ENCODE measurements at places on chromosomes 16 and 17. TPM values are rescaled to one million over a fixed set of nuclear protein-coding genes. Genes with fewer than 3 reads are reported as not detected.

GRCh38 chr17:17538417-17539391 is 42.5 kb upstream of the RASD1 start:
- DNase-seq, result no peak

CCL7 gene
- not detected for total RNA-seq

DNA sequence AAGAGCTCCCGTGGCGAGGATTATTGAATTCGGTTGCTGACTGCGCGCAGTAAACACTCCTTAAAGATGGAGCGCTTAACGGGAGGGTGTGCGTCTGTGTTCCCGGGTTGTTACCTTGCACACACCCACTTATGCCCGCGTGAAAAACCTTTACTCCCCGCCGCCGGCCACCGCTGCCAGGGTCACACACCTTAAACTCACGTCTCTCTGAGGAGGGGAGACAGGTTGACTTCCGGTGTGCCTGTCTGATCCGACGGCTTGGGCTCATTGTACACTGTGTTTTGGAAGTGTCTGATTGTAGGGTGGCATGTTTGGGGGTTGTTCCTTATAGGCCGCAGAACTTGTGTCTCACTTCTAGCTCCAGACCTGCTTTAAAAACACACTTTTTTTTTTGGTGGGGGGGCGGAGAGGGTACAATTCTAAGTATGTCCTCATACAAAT is 66.8 kb downstream of the KPNA2 start:
- no peak for DNase-seq

ABCA10 gene
- 0.47 TPM for total RNA-seq

SLC35G6 gene
- not detected for total RNA-seq

GRCh38 chr17:45775148-45775547 is 9.0 kb upstream of the CRHR1 start:
- no peak for DNase-seq

KRTAP2-3 gene
- total RNA-seq, result not detected

GRCh38 chr17:50911890-50912289 is 45.7 kb upstream of the TOB1 start:
- DNase-seq, result no peak

C16orf96 gene
- not detected for total RNA-seq

- DNase-seq, result no peak
These were observed 101.2 kb downstream of the FTO start for GRCh38 chr16:53805113-53805512.

DNA sequence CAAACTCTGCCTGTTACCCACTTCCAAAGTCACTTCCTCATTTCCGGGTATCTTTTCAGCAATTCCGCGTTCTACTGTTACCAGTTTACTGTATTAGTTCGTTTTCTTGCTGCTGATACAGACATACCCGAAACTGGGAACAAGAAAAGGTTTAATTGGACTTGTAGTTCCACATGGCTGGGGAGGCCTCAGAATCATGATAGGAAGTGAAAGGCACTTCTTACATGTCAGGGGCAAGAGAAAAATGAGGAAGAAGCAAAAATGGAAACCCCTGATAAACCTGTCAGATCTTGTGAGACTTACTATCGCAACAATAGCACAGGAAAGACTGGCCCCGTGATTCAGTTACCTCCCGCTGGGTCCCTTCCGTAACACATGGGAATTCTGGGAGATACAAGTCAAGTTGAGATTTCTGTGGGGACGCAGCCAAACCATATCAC is 30.9 kb downstream of the PAFAH1B1 start:
- peak; percentile 84 for DNase-seq

DNA sequence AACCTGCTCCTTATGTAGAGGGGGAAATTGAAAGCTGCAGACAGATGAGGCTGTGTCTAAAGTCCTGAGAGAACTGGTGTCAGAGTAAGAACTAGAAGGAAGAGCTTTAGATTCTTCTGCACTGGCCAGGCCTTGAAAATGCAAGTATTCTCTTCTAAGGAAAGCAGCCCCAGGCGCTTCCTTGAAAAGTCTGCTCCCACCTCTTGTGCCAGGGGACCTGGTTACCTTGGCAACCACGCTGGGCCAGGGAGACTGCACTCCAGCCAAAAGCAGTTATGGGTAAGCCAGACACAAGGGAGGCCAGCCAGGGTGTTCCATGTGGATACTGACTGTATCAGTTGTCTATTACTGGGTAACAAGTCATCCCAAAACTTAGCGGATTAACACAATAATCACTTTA is 228.6 kb upstream of the SDK2 start:
- DNase-seq, result no peak

DNA sequence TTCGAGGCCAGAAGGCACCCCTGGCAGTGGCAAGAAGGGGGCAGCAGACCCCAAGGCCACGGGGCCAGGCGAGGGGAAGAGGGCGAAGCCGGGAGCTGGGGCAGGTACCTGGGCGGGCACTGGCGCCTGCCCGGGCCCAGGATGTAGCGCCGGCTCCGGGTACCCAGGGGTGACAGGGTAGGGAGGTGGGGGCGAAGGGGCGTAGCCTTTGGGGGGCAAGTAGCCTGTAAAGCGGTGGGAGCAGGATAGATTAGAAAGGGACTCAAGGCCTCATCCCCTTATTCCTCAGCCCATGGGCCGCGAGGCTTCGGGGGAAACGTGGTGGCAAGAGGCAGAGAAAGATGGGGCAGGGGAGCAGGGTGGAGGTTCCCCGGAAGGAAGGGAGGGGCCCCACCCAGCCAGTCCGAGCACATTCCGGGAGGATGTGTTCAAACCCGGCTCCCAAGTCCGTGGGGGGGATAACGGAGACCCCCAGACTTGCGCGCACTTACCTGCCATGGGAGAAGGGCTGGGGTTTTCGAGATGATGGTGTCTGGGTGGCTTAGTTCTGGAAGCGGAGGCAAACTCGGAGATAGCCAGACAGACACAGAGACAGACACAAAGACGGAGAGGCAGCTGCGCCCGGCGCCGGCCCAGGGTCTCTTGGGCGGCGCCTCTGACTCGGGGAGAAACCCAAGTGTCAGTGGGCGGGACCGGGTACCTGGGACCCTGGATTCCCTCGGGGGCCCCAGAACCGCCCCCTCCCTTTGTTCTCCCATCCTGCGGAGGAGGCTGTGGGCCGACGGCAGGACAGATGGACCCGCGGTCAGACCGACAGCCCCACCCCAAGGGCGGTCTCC is 493 bp downstream of the PLSCR3 start:
- peak; percentile 38 for DNase-seq

DNA sequence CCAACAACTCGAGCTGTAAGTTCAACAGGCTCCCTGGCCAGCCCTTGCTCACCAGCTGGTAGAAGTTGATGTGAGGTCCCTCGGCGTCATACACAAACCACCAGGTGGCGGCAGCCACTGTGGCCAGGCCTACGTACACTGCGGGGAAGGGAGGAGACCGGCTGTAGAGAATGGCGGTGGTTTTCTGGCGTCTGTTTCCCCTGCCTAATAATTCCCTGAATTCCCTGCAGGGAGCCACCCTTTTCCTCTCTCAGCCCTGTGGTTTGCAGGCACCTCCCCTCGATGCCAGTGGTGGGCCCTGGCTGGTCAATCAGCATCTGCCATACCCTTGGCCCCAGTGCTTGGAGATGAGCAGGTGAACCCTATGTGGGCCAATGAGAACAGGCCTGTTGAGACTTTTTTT is 18.9 kb upstream of the P2RX1 start:
- DNase-seq, result peak; percentile 84

- DNase-seq, result no peak
These were observed 63.6 kb downstream of the CACNG5 start for GRCh38 chr17:66898536-66898935.

DNA sequence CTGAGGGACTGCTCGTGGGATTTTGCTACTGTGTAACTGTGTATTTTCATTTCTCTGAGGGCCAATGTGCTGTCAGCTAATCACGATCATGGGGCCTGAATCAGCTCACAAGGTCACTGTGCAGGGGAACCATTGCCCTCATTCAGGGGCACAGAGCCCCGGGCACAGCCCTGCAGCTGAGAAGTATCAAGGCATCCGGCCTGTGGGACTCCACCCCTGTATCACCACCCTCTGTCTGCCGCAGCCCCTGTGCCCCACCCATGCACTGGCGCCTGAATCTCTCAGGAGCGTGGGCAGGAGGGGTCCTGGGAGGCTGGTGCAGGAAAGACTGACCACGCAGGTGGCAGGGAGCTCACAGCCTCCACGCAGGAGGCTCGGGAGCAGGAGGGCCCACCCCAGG is 43.4 kb upstream of the RASD1 start:
- no peak for DNase-seq

TBC1D3D gene
- total RNA-seq, result 0.49 TPM

NAA38 gene
- 67.7 TPM for total RNA-seq

SMPD3 gene
- 0.70 TPM for total RNA-seq

- DNase-seq, result no peak
These were observed 5.1 kb downstream of the FAAP100 start for GRCh38 chr17:81546906-81547613.

DNA sequence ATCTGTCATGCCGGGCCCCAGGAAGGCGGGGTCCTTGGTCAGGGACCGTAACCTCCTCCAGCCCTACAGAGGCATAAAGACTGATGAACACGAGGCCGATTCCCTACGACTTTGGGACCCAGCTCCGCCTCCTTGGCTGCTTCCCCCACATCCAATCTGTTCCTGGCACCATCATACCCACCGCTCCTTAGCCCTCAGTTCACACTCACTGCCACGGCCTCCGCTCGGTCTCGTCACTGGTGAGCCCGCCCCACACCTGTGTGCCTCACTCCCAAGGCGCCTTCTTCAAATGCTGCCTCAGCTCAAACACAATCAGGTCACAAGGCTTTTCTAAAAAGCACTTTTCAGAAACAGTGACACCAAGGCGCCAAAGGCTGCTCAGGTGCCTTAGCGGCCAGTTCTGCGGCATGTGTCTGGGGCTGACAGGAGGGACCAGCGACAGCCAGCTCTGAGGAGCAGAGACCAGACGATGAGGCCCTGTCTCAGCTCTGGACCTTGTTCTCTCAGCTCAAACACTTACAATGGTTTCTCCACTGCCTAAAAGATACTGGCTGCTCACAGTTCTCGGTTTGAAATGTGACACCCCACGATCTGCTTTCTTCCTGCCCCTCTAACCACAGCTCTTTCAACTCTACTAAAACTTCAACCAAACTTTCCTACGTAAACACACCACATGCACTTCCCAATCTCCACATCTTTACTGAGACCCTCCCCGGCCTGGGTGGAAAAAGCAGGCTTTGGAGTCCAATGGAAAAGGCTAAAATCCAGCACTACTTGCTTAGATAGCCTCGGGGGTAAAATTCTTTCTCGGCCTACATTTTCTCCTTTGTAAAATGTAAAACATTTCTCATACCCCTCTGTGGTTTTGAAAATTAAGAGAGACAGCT is 33.2 kb downstream of the CYB5D2 start:
- DNase-seq, result no peak

DNA sequence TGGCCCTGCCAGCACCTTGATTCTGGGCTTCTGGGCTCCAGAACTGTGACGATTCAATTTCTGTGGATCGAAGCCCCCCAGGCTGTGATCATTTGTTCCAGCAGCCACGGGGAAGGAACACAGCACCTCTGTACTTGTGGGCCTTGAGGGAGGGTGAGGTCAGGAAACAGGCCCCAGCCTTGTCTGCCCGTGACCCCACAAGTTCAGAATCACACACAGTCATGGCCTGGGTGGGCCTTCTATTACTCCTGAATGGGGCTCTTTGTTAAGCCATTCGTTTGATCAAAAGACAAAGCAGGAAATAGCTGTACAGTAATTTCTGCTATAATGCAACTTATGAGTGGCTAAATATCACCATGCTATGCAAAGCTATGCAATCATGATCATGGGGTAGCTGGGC is 10.1 kb downstream of the ST6GALNAC2 start:
- DNase-seq, result no peak

DNA sequence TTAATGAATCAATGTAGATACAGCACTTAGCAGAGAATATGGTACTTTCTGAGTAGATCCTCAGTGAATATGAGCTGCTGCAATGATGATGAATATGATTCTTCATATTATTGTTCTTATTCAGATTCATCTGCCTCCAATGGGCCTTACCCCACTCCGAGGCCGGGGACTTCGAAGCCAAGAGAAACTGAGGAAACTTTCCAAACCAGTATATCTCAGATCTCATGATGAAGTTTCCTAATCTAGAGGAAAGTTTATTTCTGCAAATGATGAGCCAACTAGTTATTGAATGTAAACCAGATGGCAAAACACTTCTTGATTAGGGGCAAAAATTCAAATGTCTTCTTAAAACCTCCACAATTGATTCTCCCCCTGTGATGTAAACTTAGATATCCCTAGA is 23.3 kb downstream of the LYRM1 start:
- no peak for DNase-seq

GRCh38 chr17:19311421-19312215 is 50.9 kb downstream of the B9D1 start:
- DNase-seq, result peak; percentile 41

DNA sequence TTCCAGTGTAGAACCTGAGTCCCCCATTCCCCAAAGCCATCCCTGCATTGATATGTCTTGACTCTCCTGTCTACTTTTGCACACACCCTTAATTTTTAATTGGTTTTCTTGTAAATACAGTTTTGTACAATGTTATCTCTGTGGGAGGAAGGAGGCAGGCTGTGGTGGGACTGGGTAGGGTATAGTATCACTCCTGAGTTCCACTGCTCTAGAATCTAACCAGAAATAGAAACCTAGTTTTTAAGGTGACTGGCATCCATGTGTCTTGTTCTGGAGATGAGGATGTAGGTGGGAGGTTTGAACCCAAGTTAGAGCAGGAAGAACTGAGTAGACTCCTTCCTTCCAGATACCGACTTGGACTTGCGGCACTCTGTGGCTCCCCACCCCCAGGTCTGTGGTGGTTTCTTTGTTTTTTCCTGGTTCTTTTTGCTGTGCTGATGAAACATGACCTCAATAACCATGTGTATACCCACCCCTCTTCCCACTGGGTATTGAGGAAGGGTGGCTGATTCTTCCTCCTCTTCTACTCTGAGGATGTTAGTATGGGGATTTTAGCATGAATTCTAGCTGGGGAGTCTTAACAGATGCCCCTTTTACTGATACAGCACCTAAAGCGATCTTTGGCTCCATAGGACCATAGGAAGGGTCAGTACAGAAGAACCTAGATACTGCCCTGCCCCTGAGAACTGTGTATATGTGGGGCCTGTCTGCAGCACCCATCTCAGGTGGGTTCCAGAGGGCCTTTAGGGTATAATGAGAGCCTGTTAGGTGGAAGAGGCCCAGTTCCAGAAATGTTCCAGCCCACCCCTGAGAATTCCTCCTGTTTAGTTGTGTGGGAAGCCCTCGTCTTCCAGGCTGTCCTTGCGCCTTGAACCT is 48.7 kb downstream of the SF3B3 start:
- no peak for DNase-seq

- DNase-seq, result no peak
These were observed 3.4 kb upstream of the PITPNM3 start for GRCh38 chr17:6559753-6560215.

DNA sequence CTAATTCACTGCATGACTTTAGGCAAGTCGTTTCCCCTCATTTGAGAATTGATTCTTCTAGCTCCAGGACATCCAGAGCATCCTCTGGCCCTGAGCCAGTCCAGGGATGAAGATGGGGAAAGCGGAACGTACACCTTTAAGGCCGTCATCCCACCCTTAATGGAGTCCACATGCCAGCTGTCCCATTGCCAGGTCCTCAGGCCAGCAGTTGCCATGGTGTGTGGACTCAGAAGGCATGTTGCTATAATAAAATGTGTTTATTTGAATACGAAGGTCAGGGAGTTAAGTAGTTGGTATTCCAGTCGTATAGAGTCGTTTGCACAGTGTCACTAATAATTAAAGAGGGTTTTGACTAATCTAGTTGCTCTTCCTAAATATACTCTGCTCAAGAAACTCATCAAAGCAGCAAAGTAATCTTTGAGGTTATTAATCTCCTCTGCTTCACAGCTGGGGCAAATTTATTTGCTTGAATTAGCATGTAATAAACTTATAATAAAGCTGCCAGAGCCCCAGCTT is 30.4 kb downstream of the CCDC182 start:
- DNase-seq, result no peak

- peak; percentile 85 for DNase-seq
These were observed 6.8 kb downstream of the ZNF267 start for GRCh38 chr16:31880322-31880979.

- no peak for DNase-seq
These were observed 1.3 kb upstream of the CES3 start for GRCh38 chr16:66959704-66960161.

UTP4 gene
- 119 TPM for total RNA-seq
